Stimulated activated effector memory CD8-positive, alpha-beta T cell treated with anti-CD3 and anti-CD28 coated beads, Interleukin-12 subunit alpha, Interleukin-12 subunit beta, amount 100 ng/mL, for 72 hours (primary cell): ENCODE measurements at places on chromosomes 1 and 21.

DNA sequence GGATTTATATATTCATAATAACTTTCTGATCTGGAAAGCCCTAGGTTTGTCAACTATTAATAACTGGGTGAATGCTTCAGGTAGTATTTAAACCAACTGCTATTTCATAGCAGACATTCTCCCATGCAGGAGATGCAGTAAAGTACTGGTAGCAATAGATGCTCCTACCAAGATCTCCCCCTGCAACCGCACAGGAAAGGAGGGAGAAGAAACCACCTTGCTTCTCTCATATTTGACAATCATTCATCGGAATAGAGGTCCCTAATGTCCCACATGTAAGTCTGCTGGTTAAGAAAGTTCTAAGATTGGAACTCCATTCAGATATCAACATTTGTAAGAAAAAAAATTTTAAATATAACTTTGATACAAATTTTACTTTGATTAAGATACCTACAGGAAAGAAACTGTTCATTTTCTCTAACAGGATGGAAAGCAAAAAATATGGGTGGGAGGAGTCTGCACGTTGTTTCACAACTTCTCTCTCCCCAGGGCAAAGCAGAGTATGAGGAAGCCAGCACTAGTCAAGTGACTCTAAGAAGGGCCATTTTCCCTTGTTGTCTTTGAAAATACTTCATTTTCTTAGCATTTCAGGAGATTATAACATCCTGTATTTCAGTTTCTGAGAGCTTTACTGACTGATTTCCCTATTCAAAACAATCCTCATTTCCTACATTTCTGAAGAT, at the start of gene PYHIN1:
Gene PYHIN1 (plus strand): TSS at position 498 of the 683 bp plus-strand sequence. CDS start 5,359 bp downstream, outside the sequence.
- DNase-seq: no peak

DNA sequence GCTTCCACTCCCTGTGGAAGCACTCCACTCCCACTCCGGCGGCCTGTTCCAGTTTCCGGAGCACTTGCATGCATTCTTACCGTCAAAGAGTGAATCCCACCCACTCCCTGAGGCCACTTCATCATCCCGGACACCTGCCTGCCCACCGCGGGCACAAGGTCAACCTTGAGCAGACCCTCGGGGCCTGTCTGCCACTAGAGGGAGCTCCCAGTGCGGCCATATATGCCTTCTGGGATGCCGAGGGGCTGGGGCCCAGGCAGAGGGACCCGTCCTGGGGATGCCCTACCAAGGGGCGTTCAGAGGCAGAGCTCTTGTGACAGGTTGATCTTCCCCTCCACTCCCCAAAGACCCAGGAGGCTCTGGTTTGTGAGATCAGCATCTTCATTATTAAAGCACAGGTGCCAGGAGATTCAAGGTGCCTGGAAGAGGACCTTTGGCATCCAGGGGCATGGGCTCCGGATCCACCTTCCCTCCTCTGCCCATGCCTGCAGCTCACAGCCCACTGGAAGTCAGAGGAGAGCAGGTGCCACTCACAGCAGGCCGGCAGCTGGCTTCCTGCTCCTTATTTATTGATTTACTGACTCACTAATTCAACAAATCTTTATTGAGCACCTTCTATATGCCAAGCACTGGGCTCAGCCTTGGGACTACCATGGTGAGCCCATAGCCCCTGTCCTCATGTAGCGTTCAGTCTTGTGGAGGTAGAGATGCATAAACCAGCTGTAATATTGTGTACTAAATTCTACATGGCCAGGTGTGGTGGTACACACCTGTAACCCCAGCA, 47.3 kb downstream of the UBIAD1 start:
- DNase-seq: peak; percentile 27

DNA sequence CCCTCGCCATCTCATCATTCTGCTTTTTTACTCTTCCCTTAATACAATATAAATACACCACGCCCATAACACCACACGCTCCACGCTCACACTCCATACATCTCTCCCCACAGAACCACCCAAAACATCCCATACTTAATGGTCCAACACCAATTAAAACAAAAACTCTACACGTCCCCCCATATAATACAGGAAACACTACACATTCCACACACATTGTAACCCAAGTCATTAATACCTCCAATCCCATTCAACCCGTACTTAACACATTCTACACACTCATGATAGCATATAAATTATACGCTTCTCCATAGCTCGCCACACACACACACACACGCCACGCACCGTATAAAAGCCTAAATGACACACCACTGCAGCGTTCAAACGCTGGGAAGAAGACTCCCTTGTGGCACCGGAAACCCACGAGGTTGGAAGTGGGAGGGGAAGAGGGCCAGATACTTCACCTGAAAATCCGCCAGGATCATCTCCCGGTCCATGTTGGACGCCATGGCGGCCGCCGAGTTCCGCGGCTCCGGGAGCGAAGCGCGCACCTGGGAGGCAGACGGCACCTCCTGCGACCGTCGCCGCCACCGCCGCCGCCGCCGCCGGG, 659 bp downstream of the FAF1 start:
- DNase-seq: no peak

DNA sequence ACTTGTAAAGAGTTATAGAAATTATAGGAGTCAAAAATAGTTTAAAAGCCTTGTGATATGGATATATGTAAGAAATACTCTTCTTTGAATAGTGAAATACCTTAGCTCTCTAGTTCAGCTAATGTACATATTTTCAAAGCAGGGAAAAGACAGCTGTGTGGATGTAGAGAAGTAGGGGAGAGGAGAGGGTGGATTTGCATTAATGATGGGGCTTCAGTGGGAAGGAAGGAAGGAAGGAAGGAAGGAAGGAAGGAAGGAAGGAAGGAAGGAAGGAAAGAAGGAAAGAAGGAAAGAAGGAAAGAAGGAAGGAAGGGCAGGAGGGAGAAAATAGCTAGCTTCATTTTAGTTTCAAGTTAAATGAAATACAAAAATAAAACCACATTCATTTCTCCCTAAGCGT, 62.4 kb upstream of the RGS1 start:
- no peak for DNase-seq

DNA sequence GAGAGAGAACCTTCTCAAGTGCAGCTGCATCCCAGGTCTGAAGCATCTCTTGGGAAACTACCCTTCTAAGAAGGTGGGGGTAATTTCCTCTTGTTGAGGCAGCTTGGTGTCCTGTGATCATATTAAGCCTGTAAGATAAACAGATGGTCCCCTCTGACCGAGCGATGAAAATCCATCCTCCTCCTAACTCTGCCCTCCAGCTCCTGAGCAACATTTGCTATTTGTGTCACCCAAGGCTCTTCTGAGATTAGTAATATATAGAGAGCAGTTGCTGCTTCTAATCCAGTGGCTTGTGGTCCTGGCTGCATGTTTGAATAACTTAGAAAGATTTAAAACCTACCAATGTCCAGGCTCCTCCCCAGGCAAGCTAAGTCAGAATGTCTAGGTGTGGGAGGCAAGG, 123.7 kb downstream of the DISC1 start:
- no peak for DNase-seq

DNA sequence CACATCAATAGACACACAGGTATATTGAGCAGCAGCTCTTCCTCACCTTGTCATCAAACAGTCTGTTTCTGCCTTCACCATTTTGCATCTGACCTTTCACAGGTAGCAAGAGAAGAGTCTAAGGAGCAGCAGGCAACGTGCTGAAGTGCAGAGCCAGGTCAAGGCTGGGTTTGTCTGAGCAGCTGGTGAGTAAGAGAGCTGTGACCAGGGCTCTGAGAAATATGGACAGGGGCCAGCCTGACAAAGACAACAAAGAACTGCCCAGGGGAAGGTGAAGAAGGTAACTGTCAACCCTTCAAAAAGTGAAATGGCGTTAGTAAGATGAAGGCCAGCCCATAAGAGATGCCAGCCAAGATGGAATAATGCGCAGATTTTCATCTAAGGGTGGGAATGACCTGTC, 58.9 kb upstream of the LRRC8D start:
- DNase-seq: no peak

- no peak for DNase-seq
Observed at GRCh38 chr1:228902781-228903433, 167.6 kb downstream of the RHOU start.

DNA sequence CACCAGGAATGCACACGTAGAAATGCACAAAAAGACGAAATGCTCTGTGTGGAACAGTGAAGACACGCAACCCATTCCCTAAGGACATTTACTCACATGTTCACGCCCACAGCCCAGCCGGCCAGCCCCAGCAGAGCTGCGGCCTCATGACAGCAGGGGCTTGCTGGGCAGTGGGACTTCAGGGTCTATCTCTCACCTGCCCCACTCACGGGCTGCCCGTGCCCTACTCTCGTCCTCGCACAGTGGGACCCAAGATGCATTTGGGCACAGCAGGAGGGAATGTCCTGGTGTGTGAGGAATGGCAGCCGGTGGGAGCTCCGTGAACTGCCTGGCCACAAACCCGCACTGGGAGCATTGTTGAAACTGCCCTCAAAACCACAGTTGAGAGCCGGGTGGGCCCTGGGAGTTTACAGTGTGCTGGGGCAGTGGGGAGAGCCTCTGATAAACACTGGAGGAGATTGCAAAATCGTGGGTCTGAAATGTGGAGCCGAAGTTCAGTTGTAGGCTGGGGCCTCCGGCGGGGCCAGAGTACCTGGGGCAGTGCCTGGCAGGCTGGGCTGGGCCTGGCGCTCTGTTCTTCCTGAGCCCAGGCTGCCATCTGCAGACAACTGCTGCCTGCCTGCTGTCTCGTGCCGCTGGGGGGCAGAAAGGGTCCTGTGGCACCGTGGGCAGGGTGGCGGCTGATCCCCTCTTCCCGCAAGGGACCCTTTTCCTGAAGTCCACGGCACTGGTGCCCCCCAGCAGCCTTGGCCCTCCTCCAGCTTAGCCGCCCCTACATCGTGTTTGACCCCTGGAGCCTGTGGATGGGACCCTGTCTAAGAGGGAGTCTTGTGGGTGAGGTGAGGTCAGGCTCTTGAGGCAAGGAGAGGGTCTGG, 20.7 kb upstream of the POFUT2 start:
- DNase-seq: no peak

GRCh38 chr1:12316331-12316730, 86.5 kb downstream of the VPS13D start:
- no peak for DNase-seq

- no peak for DNase-seq
Observed at GRCh38 chr1:10211805-10212410, 1.5 kb downstream of the KIF1B start.

DNA sequence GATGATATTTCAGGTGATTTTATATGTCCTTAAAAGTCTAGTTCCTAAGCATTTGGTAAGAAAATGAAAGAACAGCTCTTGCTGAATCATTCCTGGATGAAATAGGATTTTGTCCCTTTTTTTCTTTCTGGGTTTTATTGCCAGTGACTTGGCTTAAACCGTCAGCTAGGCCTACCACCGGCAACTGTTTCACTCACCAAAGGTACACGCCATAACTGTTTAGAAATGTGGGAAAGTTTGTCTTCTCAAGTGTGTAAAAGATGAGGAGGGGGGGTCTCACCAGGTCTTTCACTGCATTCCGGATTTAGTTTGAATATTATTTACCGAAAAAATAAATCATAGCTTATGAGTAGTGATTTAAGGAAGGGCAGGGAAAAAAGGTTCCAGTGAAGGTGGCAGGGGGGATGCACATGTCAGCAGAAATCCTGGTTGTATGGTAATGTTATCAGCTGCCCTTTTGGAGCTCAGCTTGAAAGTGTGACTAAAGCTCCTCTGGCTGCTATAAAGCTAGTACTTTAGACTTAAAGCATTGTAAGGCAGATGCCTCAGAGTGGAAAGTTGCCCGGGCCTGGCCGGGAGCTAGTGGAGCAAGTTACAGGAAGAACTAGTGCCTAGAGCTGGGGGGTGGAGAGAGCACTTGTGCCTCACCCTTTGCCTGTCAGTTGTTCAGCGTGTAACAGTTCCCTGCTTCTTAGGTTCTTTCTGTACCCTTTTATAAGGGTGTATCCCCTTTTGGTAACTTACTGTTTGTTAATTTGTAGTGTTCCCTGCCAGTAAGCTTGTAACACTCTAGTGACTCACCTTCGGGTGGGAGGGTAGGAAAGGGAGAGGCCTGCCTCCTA, 3.1 kb downstream of the ATP1A1 start:
- peak; percentile 61 for DNase-seq

GRCh38 chr1:155499953-155500639, 62.5 kb downstream of the ASH1L start:
- no peak for DNase-seq

DNA sequence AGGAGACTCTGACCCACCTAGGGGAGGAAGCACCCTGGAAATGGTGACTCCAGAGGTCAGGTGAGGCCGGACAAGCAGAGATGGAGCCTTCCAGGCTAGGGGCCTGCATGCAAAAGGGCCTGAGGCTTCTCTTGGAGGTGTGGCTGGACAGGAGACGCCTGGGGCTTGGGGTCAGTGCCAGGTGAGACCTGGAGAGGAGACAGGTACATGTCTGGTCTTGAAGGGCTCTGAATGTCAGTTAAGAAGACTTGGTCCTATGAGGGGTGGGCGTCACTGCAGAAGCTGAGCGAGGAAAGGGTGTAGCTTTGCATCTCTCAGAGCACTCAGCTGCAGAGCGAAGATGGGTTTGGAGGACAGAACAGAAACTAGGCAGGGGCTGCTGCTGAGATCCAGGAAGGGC, 14.3 kb downstream of the LRP8 start:
- no peak for DNase-seq

GRCh38 chr1:151472856-151473731, 13.8 kb upstream of the POGZ start:
- DNase-seq: no peak

DNA sequence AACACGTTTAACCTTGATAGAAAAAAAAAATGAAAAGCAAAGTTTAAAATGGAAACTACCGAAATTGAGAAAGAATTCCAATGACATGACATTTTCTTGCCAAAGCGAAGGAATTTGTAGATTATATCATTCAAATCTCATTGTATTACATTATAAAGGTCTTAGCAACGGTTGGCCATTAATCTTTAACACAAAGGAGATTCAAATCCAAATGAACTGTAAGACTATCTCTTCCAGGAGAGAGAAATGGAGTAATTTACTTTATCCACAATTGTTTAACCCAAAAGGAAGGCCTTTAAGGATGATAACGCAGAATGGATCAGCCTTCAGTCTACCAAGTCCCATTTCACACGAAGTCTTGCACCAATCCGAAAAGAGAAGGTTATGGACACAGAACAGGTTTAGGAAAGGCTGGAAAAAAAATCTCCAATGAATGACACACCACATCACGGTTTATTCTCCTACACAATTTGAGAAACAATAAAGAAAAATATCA, 1.5 kb downstream of the ENAH start:
- no peak for DNase-seq

DNA sequence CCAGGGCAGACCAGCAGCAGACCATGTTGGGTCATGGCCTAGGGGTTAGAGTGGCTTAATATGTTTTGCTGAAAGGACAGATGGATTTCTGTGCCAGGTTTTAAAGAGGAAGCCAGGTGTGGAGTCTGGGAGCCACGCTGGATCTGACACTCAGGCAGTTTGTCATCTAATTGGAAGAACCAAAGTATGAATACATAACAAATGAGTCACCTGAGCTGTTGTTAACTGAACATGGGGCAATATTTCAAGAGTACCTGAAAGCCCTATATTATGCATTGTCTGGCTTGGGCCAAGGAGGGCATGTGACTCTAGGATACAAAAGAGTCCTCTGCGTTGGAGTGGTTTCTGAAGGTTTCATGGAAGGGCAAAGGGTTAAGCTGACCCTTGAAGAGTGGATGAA, 70.6 kb downstream of the LMO4 start:
- no peak for DNase-seq

- no peak for DNase-seq
Observed at GRCh38 chr1:93798291-93798690, 80.7 kb downstream of the DNTTIP2 start.
